ENCODE measurements at places on chromosomes 12 and 14.

GRCh38 chr14:34049790-34050189, 98.9 kb upstream of the EGLN3 start:
- DNase-seq = no peak

DNA sequence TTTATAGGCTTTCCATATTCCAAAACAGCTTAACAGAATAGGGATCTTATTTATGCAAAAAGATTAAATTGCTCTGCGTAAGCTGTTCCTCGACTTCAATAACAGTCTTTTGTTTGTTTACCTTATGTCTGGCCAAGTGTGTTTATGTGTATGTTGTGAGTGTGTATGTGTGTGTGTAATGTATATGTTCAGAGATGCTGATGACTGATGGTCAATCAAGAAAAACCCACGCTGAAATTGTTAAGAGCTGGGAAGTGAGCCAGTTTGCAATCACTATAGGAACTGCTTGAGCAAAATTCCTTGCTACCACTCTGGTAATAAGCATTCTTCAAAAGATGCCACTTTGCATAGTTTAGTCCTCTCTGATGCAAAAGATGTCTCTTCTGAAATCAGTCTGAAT, 59.6 kb downstream of the PRKD1 start:
- no peak for DNase-seq

- no peak for DNase-seq
These were observed 10.9 kb downstream of the BTG1 start for GRCh38 chr12:92134638-92135274.

GRCh38 chr14:60357551-60358149, 108.6 kb downstream of the PPM1A start:
- no peak for DNase-seq

Measured in central memory CD4-positive, alpha-beta T cell (primary cell).